ENCODE measurements at places on chromosomes 1 and 21. TPM values are rescaled to one million over a fixed set of nuclear protein-coding genes. Genes with fewer than 3 reads are reported as not detected.
A peak's percentile ranks its signal among the peaks of the same experiment; 100 is the strongest.

DNA sequence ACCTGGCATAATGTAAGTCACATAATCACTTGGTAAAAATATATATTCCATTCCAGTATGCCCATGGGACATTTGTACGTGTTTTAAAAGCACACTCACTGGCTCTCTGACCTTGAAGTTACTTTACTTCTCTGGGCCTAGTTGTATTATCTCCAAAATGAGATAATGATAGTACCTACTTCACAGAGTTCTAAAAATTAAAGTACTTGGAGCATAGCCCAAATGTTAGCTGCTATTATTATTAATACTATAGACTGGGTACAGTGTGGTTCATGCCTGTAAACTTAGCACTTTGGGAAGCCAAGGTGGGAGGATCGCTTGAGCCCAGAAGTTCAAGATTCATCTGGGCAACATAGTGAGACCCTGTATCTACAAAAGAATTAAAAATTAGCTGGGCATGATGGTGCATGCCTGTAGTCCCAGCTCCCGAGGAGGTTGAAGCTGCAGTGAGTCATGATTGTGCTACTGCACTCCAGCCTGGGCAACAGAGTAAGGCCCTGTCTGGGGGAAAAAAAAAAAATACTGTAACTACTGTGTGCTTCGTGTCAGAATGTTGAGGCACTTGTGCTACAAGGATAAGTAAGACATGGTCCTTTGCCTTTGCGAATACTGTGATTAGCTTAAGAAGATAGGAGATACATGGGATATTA lies 45.7 kb downstream of the TDRD5 start:
- H3K27ac ChIP-seq: no peak overlapping the region
- no peak overlapping the region for H3K4me3 ChIP-seq

DNA sequence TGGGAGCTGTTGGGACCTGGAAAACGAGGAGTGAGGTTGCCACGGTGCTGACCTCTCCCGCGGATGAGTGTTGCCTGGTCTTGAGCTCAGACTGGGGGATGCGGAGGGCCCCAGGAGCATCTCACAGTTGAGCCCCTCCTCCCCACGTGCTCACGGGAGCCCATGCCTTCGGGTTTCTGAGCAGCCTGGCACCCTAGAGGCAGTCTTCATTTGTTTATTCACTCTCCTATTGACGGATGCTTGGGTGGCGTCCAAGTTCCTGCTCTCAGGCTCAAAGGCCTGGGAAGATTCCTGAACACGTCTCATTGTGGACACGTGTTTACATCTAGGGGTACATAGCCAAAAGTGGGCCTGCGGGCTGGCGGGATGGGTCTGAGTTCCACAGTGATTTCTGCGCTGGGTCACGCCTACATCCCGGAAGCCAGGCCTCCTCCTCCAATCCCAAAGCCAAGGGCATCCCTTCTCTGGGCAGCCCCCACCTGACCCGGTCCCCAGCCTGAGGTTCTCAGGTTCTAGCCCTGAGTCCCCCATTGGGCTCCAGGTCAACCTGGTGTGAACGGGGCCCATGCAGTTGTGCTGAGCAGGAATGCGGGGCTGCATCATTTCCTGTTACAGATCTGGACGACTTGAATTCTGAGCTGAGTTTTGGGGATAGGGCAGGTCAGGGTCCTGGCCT lies 14.7 kb downstream of the WNT3A start:
- H3K36me3 ChIP-seq: no peaks in the 10 kb centered on the region
- no peak overlapping the region for H3K27ac ChIP-seq
- H3K4me1 ChIP-seq: no peaks in the 10 kb centered on the region
- H3K27me3 ChIP-seq: peaks cover 2% of the 10 kb centered on the region

GRCh38 chr1:25061261-25061995 lies 131.4 kb upstream of the RUNX3 start:
- no peak overlapping the region for H3K27ac ChIP-seq
- peaks cover 3% of the 10 kb centered on the region for H3K27me3 ChIP-seq
- no peaks in the 10 kb centered on the region for H3K36me3 ChIP-seq
- no peak overlapping the region for H3K4me3 ChIP-seq

KLHDC9 gene
- polyA plus RNA-seq: 0.28 TPM

- H3K27ac ChIP-seq: no peak overlapping the region
- no peaks in the 10 kb centered on the region for H3K36me3 ChIP-seq
- no peak for DNase-seq
- H3K4me3 ChIP-seq: no peak overlapping the region
Measured at GRCh38 chr1:94697839-94698238, 122.3 kb upstream of the SLC44A3 start.

GRCh38 chr1:222331765-222332164 lies 216.1 kb downstream of the HHIPL2 start:
- no peaks in the 10 kb centered on the region for H3K27me3 ChIP-seq
- H3K4me3 ChIP-seq: no peak overlapping the region
- no peak overlapping the region for H3K27ac ChIP-seq
- H3K36me3 ChIP-seq: no peaks in the 10 kb centered on the region
- DNase-seq: no peak

SRP9 gene
- polyA plus RNA-seq: 340 TPM

GRCh38 chr21:25858325-25858724 lies 123.6 kb downstream of the GABPA start:
- H3K36me3 ChIP-seq: no peaks in the 10 kb centered on the region
- no peak overlapping the region for H3K27ac ChIP-seq
- H3K4me1 ChIP-seq: no peaks in the 10 kb centered on the region
- peaks cover 6% of the 10 kb centered on the region for H3K27me3 ChIP-seq

DNA sequence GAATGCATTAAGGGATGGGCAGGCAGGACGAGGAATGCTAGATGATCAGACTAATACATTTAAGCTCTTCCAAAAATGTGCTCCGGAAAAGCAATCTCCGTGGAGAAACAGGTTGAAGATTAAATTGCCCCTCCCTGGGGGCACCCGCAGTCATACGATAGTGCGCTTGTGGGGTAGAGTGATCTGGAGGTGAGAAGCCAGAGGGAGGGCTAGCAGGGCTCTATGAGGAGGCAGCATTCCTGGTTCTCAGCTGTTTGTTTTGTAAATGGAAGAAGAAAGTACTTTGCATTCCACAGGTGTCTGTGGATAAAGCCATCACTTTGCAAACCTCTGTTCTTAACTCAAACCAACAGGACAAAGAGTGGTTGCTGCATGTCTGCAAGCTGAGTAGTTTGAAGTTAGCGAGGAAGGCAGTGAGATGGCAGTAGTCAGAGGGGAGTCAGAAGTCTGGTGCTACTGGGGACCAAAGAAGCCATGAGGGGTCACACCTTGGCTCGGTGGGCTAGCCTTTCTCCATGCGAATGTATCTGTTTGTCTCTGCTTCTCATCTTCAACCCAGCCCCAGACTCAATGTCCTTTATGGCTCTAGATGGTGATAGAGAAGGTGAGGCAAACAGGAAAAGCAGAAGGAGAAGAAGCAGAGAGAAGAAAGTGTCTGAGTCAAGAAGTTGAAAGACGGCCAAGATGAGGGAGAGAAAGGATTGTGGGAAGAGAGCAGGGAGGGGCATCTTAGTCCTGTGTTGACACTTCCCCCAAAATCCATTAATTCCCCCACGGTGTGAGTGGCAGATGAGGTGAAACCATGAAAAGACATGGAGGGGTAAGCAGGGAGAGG lies 65.2 kb upstream of the GJA8 start:
- no peaks in the 10 kb centered on the region for H3K4me1 ChIP-seq
- H3K4me3 ChIP-seq: no peak overlapping the region
- peaks cover 2% of the 10 kb centered on the region for H3K27me3 ChIP-seq
- no peaks in the 10 kb centered on the region for H3K36me3 ChIP-seq
- DNase-seq: no peak
- no peak overlapping the region for H3K27ac ChIP-seq

KCNJ9 gene
- polyA plus RNA-seq: 0.25 TPM

DNA sequence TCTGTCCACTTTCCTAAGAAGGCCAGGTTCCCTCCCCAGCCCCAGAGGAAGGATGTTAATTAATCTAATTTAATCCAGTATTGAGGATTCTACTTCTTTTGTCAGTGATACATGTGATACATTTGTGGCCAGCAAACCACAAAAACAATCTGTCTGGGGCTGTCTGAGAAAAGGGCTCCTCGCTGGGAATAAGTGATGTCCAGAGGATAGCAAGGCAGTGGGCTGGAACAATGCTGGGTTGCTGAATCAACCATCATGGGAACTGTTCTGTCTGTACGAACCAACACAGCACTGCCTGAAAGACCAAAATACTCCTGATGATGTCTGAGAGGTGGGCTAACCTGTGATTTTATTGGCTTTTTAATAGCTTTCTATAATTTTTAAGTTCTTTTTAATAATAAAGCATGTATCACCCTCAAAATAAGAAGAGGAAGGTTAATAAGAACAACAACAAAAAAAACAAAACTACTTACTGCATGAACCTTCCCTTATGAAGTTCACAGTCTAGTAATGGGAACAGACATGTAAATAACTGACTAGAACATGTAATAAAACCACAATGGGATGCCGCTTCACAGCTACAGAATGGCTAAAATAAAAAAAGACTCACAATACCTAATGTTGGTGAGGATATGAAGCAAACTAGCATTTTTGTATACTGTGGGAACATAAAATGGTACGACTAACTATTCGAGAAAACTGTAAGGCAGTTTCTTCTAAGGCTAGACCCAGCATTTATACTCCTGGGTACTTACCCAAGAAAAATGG lies 11.4 kb upstream of the ADAR start:
- no peak overlapping the region for H3K4me3 ChIP-seq
- peaks cover 20% of the 10 kb centered on the region for H3K36me3 ChIP-seq
- DNase-seq: no peak
- H3K4me1 ChIP-seq: peaks cover 15% of the 10 kb centered on the region
- H3K27ac ChIP-seq: no peak overlapping the region

GRCh38 chr1:235953801-235954200 lies 87.1 kb upstream of the LYST start:
- peaks cover 10% of the 10 kb centered on the region for H3K4me1 ChIP-seq
- H3K36me3 ChIP-seq: no peaks in the 10 kb centered on the region
- H3K4me3 ChIP-seq: no peak overlapping the region
- H3K27ac ChIP-seq: no peak overlapping the region
- H3K27me3 ChIP-seq: no peaks in the 10 kb centered on the region

- no peak overlapping the region for H3K27ac ChIP-seq
- no peaks in the 10 kb centered on the region for H3K27me3 ChIP-seq
- no peak for DNase-seq
- no peaks in the 10 kb centered on the region for H3K36me3 ChIP-seq
- H3K4me1 ChIP-seq: no peaks in the 10 kb centered on the region
Measured at GRCh38 chr1:88401313-88401712, 282.8 kb upstream of the PKN2 start.

KRTAP13-2 gene
- not detected for polyA plus RNA-seq

DNA sequence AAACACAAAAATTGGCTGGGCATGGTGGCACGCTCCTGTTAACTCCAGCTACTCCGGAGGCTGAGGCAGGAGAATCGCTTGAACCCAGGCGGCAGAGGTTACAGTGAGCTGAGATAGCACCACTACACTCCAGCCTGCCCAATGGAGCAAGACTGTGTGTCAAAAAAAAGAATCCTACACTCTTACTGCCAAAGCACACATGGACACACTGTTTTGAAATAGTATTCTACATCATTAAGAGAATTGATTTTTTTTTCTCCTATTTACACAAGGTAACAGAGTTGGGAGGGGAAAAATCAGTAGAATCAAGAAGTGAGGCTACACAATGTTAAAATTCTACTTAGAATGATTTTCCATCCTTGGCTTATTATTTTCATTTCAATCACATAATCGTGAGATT lies 42.1 kb upstream of the SDC3 start:
- H3K4me3 ChIP-seq: no peak overlapping the region
- no peaks in the 10 kb centered on the region for H3K4me1 ChIP-seq
- H3K27me3 ChIP-seq: no peaks in the 10 kb centered on the region
- H3K36me3 ChIP-seq: peaks cover 86% of the 10 kb centered on the region

SPRR2G gene
- not detected for polyA plus RNA-seq

CACNA1S gene
- not detected for polyA plus RNA-seq

PADI1 gene
- polyA plus RNA-seq: not detected

GRCh38 chr1:2212532-2213491 lies 15.3 kb upstream of the SKI start:
- peaks cover 15% of the 10 kb centered on the region for H3K4me1 ChIP-seq
- no peaks in the 10 kb centered on the region for H3K27me3 ChIP-seq
- H3K4me3 ChIP-seq: no peak overlapping the region
- peak; percentile 47 for DNase-seq

DNA sequence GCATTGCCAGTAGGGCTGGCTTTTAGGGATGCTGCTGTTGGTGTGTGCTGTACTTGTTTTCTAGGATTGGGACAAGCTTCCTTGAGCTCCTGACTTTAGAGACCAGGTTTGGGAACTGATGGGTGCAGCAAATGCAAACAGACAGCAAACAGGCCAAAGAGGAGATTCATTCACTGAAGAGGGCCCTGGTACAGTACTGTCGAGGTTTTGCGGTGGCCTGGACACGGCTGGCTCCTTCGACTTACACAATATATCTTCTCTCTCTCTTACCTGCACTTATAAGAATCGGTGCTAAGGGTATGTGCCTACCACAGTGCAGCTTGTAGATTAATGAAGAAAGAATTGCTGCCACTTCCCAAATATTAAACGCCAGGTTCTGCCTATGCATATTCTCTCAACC lies 44.6 kb downstream of the ATP1A1 start:
- no peak for DNase-seq
- H3K27me3 ChIP-seq: peaks cover 2% of the 10 kb centered on the region

DNA sequence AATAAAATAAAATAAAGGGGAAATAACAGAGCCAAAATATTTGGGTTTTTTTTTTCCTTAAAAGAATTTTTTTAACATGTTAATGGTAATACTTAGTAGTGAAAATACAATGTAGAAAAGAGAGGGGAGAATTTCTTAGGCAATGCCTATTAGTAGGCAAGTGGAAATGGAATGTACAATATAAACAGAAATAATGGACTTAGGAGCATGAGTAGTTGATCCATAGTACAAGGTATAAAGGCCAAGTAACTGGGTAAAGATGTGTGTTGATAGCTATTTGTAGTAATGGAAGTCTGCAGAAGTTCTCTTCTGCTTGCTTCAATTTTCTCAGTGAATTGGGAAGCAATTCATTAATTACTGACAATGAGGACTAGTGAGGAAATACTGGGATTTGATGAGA lies 34.4 kb downstream of the TESK2 start:
- no peaks in the 10 kb centered on the region for H3K27me3 ChIP-seq
- H3K4me1 ChIP-seq: no peaks in the 10 kb centered on the region
- no peak overlapping the region for H3K27ac ChIP-seq
- H3K4me3 ChIP-seq: no peak overlapping the region
- DNase-seq: no peak
- H3K36me3 ChIP-seq: no peaks in the 10 kb centered on the region

DNA sequence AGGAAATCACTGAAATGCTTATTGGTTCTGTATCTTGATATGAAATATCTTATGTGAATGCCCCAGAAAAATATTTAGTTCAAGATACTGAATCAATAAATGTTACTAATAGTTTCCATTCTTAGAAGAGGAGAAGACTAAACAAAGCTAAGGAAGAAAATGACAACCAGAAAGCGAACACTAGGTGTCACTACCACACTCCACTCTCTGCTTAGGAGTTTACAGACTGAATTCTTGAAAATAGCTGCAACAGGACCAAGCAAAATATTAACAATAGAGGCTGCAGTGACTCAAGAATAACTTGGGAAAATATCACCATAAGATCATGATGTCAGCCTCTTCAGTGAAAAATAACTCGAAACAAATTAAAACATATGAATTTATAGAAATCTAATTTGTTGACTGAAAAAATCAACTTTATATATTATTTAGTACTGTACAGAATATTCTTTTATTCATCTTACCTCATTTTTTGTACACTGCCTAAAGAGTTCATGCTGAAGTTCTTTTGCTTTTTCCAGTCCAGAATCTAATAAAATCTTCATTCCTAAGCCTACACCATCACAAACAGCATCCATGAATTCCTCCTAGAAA lies 61.6 kb downstream of the KIF14 start:
- no peak overlapping the region for H3K27ac ChIP-seq
- H3K4me1 ChIP-seq: no peaks in the 10 kb centered on the region
- H3K27me3 ChIP-seq: no peaks in the 10 kb centered on the region
- no peaks in the 10 kb centered on the region for H3K36me3 ChIP-seq
- DNase-seq: peak; percentile 22

GRCh38 chr1:8816264-8816663 lies 1.2 kb downstream of the RERE start:
- H3K4me1 ChIP-seq: peaks cover 30% of the 10 kb centered on the region
- no peaks in the 10 kb centered on the region for H3K27me3 ChIP-seq
- H3K36me3 ChIP-seq: no peaks in the 10 kb centered on the region
- H3K27ac ChIP-seq: peak overlapping the region; percentile 85
- no peak for DNase-seq

All from CD4-positive, CD25-positive, alpha-beta regulatory T cell (primary cell).